ENCODE measurements at places on chromosomes 5 and 9.

DNA sequence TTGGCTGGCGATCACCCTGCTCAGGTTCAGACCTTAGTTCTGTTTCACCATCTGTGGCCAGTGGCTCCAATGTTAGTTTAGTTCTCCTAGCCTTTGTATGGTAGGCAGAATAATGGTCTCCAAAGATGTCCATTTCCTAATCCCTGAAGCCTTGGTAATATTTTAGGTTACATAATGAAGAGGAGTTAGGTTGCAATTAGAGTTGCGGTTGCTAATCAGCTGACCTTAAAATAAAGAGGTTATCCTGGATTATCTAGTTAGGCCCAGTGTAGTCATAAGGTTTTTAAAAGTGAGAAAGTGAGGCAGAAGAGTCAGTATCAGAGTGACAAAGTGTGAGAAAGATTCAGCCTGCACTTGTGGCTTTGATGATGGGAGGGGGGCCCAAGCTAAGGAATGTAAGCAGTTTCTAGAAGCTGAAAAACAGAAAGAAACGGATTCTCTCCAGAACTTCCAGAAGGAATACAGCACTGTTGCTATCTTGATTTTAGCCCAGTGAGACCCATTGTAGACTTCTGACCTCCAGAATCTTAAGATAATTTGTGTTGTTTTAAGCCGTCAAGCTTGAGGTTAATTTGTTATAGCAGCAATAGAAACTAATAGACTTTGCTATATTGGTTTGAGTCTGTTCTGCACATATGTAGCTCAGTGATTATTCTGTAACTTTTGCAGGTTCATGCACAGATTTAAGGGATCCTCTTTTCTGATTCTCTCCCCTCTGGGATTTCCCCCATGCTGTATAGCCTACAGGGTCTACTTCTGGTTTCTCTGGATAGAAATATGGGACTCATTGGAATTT, 21.6 kb downstream of the LNPEP start:
- no peak for DNase-seq

GRCh38 chr9:8012986-8013385, 213.4 kb upstream of the DMAC1 start:
- no peak for DNase-seq

GRCh38 chr5:96835791-96836191, 28.0 kb upstream of the ERAP1 start:
- no peak for DNase-seq

DNA sequence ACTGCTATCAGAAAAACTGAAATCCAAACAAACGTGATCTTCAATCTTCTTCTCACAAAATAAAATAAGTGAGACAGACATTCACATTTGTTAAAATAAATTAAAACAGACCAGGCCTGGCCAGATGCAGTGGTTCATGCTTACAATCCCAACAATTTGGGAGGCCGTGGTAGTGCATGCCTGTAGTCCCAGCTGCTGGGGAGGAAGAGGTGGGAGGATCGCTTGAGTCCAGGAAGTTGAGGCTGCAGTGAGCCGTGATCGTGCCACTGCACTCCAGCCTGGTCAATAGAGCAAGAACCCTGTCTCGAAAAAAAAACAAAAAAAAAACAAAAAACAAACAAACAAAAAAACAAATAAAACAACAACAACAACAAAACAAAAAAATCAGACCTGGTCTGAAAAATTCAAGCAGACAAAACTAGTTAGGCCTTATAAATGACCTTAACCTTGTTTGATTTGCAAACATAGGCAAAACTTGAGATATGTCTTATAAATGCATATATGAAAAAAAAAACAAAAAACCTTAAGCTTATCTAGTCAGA, 10.8 kb downstream of the MAPKAP1 start:
- no peak for DNase-seq

DNA sequence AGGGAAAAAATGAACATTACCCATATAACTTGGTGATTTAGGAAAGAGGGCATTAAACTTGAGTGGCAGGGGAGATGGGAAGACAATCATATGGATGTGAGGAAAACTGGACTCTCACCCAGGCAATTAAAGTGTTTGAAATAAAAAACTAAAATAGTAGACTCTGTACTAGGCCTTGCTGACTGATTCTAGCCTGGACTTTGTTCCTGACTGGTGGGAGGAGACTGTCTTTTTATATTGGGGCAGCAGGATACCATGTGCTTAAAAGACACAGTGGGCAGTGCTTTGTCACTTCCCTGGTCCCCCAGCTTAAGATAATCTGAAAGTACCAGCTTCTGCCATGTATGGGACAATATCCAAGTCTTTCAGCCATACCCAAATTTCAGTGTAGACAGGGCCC, 107.0 kb downstream of the ACTL7B start:
- DNase-seq, result no peak

DNA sequence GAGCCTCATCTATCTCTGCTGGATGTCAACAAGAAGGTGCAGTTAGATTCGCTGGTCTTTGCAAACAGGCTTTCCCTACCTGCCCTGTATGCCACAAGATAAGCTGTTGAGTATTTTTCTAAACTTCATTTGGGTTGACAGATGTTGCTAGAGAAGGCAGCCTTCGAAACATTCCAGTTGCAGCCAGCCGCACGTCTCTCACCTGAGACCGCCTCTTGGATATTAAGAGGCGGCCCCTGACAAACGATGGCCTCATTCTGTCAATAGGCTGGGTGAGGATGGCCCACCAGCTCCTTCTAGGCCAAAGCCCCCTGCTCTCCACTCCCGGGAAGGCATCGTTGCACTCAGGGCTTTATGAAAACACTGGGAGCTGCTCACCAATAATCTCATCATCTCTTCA, 181.6 kb downstream of the DAB2IP start:
- DNase-seq, result no peak

DNA sequence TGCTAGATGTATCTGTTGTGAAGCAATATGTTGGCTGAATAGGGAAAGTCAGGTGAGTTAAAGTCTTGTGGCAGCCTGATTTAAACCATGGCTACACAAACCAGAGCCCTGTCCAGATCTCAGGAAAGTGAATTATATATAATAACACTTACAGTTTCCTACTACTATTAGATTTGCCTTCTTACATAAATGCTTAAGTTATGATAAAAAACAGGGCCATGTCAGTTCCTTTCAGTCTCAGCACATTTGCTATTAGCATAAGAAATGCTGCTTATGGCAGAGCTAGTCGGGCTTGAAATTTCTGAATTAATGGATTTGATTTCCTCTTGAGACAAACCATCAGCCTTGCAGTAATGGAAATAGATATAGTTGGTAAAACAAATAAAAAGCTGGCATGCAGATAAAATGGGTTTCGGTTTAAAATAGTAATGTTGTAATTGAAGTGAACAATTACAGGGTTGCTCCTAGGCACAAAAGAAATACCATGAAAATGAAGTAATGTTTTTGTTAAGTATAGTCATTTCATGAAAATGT, 664.2 kb upstream of the ZNF608 start:
- DNase-seq, result peak; percentile 46

DNA sequence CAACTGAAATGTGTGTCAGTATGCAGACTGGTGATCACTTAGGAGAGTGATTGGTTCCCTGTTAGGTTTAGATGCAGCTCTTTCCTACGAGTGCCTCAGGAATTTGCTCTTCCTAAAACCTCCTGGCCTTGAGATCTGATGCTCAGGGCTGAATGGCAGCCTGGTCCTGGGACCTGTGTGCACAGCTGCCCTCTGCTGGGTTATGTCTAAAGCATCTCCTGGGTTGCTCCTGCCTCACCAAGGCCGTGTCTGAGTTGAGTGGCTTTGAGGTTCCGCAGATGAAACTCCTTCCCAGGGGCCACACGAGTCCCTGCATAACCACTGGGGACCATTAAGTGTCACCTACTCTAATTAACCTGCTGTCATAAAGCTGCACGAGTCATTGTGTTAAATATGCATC, 59.5 kb downstream of the MVB12B start:
- no peak for DNase-seq

GRCh38 chr9:137761032-137761431, 116.5 kb upstream of the CACNA1B start:
- no peak for DNase-seq

DNA sequence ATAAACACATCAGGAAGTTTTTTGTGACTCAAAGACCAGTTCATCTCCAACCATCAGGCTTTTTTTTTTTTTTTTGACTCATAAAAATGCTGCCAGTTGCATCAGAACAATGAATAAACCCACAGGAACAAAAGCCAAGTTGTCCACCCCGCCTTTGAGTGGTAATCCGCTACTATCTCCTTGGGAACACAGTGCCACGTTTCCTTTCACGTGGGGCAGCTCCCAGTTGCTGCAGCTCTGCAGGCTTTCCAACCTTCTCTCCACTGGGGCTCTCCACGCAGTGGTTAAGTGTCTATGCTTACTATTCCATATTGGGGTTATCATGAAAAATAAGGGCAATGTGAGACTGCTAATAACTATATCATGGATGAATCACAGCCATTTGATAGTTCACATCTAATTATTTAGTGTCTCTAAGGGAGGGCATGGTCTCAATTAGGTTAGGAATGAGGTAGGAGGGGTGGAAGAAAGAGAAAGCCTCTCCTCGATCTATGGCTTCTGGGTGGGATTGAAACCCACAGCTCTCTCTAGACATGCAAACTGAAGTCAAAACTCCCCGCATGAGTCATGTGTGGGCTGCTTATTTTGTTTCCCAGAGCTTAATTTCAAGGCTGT, 55.8 kb upstream of the ACTBL2 start:
- no peak for DNase-seq

DNA sequence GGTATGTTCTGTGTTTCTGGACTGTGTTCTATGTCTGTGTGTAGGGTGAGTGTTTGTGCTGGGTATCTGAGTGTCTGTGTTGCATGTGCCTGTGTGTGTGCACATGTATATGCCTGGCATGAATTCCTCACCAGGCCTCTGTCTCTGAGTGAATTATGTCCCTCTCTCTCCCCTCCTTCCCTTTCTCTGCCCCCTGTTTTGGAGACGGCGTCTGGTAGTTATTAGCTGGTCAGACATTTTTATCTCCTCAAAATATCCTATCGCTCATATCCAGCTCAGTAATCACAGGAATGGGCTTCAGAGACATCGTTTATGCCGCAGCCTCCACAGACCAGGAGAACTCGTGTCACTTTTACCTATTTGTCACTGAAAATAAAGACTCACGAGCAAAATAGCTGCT, 483.2 kb upstream of the BRINP1 start:
- DNase-seq, result no peak

GRCh38 chr5:28328681-28329080, 1290.3 kb upstream of the CDH9 start:
- no peak for DNase-seq

DNA sequence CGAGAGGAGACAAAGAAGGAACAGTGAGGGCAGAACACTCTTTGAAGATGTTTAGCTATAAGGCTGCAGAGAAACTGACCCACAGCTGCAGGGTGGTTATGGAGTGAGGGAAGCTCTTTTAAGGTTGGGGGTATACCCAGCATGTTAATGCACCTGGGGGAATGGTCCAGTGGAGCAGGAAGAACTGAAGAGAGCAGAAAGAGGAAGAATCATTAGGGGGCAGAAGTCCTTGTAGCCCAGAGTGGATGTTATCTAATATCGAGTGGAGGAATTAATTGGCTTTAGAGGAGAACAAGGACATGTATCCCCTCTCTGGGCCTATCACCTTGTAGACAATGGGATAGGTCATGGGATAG, 7.7 kb downstream of the IL4 start:
- no peak for DNase-seq

GRCh38 chr9:31799953-31800609, 584.4 kb upstream of the ACO1 start:
- peak; percentile 77 for DNase-seq

- no peak for DNase-seq
These were observed 81.2 kb downstream of the CRB2 start for GRCh38 chr9:123437201-123437600.

GRCh38 chr5:6950250-6950649, 237.0 kb downstream of the TENT4A start:
- DNase-seq, result no peak

DNA sequence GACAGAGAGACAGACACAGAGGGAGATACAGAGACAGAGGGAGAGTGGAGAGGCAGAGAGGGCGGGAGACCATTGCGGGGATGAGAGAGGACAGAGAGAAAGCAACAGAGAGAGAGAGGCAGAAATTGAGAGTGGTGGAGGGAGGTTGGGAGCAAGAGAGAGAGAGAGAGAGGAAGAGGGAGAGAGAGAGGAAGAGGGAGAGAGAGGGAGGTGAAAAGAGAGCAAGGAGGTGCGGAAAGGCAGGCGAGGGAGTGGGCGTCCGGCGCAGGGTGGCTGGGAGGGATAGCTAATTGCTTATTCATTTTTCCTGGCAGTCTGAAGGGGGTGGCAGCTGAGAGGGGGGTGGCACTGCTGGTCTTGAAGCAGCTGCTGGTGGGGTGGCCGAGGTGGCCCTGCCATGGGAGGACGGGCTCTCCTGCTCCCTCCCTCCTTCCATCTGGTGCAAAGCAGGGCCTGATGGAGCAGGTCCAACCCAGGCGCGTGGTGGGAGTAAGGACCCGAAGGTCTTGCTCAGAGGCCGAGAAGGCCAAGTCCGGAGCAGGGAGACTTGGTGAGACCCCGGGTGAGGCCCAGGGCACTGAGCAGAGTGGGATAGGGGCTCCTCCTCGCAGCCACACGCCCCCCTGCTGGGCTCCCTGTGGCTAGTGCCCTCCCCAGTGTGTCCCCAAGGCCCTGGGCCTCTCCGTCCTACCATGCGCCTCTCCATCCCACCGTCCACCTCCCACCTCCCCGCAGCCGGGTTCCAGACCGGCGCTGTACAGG, 25.3 kb upstream of the RNU6ATAC start:
- no peak for DNase-seq

DNA sequence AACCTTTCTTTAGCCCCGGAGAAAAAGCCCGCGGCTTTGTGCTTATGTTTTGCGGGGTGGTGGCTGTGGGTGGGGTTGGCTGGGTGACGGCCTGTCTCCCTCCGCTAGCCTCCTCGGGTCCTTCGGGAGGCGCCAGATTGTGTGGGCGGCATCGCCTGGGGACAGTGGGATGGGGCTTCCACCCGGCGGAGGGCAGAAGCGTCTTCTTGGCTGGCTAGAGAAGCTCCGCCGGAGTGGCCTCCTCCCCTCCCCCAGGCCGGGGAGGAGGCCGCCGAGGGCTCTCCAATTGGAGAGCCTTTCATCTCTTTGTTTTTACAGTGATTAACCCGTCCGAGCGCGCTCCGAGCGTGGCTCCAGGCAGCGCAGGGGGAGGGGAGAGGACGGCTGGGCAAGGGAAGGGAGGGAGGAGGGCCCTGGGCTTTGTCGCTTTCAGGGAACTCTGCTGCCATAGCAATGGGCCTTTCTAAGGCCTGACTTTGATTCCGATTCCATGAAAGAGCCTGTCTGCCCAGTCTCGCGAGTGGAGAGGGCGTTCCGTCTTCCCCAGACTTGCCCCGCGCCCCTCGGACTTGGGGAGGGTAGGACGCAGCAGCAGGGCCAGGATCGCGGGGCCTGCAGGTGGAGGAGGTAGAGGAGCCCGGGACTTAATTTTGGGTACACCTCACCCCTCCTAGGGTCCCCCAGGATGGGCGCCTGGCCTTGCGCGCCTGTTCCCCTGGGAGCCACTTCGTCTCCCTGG, 36.7 kb upstream of the TIFAB start:
- DNase-seq, result peak; percentile 84

DNA sequence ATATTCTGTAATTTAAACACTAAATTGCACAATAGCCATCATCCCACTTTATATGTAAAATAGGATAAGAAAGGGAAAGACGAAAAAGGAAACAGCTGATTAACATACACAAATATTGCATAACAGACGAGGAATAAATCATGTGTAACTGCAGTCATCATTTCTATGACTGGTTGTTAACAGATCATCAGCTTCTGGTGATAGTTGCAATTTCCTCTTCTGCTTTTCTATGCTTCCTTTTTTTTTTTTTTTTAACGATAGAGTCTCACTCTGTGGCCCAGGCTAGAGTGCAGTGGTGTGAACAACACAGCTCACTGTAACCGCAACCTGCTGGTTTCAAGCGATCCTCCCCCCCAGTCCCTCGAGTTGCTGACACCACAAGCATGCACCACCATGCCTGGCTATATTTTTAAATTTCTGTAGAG, 22.5 kb upstream of the JAKMIP2 start:
- no peak for DNase-seq

GRCh38 chr9:107472581-107473340, 16.8 kb downstream of the KLF4 start:
- DNase-seq, result peak; percentile 71

Data from NCI-H748 treated with DMSO at 0.1 percent for 48 hours (cell line).